Skin of body (tissue), 3 donors: ENCODE measurements at places on chromosomes 12 and 14. TPM values are rescaled to one million over a fixed set of nuclear protein-coding genes. Genes with fewer than 3 reads are reported as not detected.

The PZP gene
- total RNA-seq: 0.20 TPM

The LAG3 gene
- total RNA-seq: 0.49 TPM

The MIP gene
- total RNA-seq: not detected

The LIN7A gene
- 5.9 TPM for total RNA-seq

DNA sequence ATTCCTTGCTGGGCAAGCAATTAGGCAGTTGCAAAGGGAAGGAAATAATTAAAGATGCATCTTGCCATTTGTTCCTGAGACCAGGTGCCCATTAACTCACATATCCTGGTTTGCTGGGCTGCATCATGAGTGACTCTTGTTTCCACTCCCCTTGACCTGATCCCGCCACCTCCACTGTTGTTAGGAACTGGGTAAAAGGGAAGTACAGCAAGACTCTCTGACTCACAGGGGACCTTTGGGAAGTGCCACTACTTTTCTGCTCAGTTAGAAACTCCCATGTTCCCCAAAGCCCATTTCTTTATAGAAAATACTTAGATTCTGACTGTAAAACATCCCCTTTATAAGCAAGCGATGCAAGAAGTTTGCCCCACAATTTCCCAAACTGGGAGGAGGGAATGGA lies 186.0 kb upstream of the BCL2L14 start:
- no peak for DNase-seq

DNA sequence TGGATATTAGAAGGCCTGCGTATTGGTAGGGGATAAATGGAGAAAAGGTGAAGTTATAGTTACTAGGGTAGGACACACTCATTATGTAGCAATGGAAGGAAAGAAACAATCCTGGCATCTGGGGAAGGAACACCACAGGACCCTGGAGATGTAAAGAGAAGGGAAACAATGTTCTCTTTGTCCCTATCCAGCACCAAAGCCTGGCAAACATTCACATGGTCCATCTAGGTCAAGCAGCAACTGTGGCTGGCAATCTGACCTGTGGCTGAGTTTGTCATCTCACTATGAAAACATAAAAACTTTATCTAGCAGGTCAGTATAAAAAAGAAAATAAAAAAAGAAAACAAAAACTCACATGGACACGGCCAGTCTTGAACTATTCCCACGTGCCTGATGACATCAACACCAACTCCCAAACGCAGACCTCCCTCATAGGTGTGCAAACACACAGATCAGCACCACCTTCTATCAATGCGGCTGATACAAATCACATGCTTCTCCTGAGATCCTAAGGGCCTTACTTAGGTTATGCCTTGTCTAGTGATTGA lies 2.6 kb downstream of the POMT2 start:
- no peak for DNase-seq

DNA sequence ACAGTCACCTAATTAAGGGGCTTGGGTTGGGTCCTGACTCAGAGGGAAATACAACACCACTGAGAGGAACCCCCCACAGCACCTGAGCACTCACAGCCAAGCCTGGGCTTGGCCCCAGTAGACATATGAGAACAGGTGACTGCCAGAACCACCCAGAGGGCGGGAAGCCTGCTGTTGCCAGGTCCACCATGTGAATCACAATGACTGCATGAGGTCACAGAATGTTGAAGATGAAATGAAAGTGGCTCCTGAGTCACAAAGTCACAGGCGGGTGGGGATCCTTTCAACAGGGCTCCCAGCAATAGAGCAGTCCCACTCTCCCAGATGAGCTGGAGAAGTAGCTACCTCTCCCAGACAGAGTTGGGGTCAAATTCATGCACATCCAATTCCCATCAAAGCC lies at the start of gene LRRC74A:
Gene LRRC74A, plus strand, starts transcription at position 287 of the 400 bp plus-strand sequence. CDS start 290 bp downstream, outside the sequence.
- DNase-seq: no peak

DNA sequence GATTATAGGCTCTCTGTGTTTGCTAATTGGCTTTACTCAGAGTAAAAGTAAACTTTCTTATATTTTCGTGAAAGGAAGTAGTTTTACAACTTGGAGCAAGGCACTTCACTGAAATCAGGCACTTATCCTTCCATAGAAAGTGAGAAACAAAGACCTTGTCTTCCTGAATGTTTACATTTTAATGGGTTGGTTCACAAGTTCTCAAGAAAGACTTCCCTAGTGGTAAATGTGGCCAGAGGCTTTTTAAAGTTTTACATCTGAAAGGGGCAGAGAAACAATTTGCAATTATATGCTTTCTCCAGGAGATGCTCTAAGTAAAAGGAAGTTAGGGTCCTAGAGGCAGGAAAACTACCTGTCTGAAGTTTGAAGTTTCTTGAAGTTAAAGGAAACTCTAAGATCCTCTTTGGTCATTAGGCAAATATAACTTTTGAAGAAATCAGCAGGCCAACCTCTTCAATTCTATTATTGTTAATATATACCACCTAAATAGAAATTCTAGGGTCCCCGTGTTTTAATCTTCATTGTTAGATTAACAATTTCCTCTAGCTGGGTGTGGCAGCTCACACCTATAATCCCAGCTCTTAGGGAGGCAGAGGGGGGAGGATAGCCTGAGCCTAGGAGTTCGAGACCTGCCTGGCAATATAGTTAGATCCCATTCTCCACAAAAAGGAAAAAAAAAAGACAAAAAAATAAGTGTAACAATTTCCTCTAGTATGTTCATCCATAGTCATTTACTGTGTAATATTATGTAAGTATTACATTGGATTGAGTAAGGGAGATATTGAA lies 644.9 kb upstream of the FOXG1 start:
- DNase-seq: no peak

DNA sequence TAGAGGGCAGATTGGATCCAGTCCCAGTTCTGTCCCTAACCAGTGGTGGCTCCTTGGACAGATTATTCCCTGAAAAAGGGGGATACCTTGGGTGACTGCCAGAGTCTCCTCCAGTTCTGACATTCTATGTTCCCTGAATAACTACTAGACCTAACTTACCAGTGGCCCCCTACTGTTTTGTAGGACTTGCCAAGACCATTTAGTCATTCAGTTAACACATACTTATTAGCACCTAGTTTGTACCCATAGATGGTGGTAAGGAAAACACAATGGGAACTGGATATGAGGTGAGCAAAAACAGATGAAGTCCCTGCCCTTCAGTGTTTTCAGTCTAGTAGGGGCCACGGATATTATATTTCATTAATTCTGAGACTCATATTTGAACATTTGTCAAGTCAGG lies 3.5 kb downstream of the PRPF40B start:
- DNase-seq: no peak
